ENCODE measurements at places on chromosomes 13 and 19. TPM values are rescaled to one million over a fixed set of nuclear protein-coding genes. Genes with fewer than 3 reads are reported as not detected.

The LENG1 gene
- total RNA-seq, result 4.6 TPM

The PDE4C gene
- total RNA-seq, result 0.14 TPM

The DLL3 gene
- 2.2 TPM for total RNA-seq

The MCF2L gene
- total RNA-seq, result 0.09 TPM

The CAPN12 gene
- 3.5 TPM for total RNA-seq

The ZNF708 gene
- 10.1 TPM for total RNA-seq

The OBI1 gene
- total RNA-seq, result 22.6 TPM

The ZNF737 gene
- total RNA-seq, result 7.2 TPM

- H3K36me3 ChIP-seq, result no peaks in the 10 kb centered on the region
- no peak overlapping the region for H3K27ac ChIP-seq
- peak; percentile 79 for DNase-seq
These were observed 815 bp downstream of the MAP3K10 start for GRCh38 chr19:40191836-40192646.

DNA sequence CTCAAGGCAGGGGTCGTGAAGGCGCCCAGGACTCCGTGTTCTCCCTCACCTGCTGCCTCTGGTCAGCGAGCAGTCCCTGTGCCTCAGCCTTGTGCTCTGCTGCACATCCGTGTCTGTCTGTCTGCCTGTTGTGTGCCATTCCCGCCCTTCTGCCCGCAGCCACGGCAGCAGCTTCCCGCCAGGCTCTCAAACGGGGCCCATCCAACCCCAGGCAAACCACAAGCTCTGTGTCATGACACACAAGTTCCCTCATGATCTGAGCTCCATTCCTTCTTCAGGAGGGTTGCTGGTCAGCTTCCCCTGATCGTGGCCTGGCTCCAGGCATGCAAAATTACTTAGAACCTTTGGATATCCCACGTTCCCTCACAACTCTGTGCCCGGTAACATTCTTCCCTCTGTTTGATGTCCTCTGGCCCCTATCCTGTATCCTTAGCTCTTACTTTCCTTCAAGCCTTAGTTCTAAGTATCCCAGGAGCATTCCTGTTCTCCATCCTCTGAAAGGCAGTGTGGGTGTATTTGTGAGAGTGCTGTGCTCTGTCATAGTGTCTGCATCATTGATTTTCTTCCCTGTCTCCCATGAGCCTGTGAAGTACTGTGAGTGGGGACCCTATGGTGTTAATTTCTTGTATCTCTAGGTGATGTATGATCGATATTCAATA lies 3.2 kb downstream of the GPR183 start:
- H3K36me3 ChIP-seq, result peaks cover 44% of the 10 kb centered on the region
- H3K4me1 ChIP-seq, result peaks cover 69% of the 10 kb centered on the region
- peak overlapping the region; percentile 87 for H3K27ac ChIP-seq
- peak overlapping the region; percentile 84 for H3K4me3 ChIP-seq
- DNase-seq, result peak; percentile 86
- no peaks in the 10 kb centered on the region for H3K27me3 ChIP-seq

DNA sequence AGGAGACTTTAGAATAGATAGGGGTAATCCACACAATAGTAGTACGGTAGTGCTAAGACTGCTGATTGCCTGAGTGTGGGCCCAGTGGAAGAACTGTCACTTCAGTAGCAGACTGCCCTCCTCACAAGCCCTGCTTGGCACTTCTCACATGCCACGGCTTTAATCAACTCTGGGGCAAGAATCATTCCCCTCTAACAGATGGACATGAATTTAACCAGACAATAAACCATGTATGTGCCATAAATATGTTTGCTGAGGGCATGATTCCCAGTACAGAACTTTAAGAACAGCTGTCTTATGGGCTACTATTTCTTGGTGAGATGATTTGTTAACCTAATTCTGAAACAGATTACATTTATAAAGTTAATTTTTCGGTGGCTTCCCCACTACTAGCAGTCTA lies 22.0 kb downstream of the DPY19L3 start:
- no peak overlapping the region for H3K27ac ChIP-seq
- H3K4me3 ChIP-seq, result no peak overlapping the region
- no peak for DNase-seq
- H3K4me1 ChIP-seq, result no peaks in the 10 kb centered on the region
- no peaks in the 10 kb centered on the region for H3K36me3 ChIP-seq

GRCh38 chr19:8566855-8567254 lies 10.4 kb downstream of the MYO1F start:
- peaks cover 24% of the 10 kb centered on the region for H3K36me3 ChIP-seq
- no peak overlapping the region for H3K27ac ChIP-seq
- peaks cover 46% of the 10 kb centered on the region for H3K4me1 ChIP-seq

GRCh38 chr19:1396019-1396767 lies 5.1 kb downstream of the GAMT start:
- H3K27ac ChIP-seq, result no peak overlapping the region
- H3K27me3 ChIP-seq, result no peaks in the 10 kb centered on the region
- no peak overlapping the region for H3K4me3 ChIP-seq
- DNase-seq, result no peak
- H3K36me3 ChIP-seq, result peaks cover 8% of the 10 kb centered on the region

- H3K4me3 ChIP-seq, result no peak overlapping the region
- H3K27me3 ChIP-seq, result peaks cover 2% of the 10 kb centered on the region
- no peaks in the 10 kb centered on the region for H3K4me1 ChIP-seq
- no peak for DNase-seq
- H3K27ac ChIP-seq, result no peak overlapping the region
These were observed 540.5 kb upstream of the KLF12 start for GRCh38 chr13:74674720-74675119.

DNA sequence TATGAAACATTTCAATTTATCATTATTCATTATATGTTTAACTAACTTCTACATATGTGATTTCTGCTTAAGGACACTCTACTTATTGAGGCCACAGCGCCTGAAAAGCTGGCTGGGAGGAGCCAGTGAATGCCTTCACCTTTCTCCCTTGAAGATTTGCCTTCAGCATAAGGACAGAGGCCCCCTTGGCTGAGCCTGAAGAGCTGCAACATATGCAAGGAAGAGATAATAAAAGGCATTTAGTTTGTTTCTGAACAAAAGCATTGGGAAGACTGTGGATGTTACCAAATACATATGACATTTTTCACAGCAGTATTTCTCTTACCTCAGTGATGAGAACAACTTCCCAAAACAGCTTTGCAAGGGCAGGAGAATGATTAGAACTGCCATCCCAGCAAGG lies 92.1 kb downstream of the ABCC4 start:
- DNase-seq, result no peak
- H3K36me3 ChIP-seq, result no peaks in the 10 kb centered on the region
- H3K4me3 ChIP-seq, result no peak overlapping the region
- H3K27ac ChIP-seq, result no peak overlapping the region
- H3K27me3 ChIP-seq, result no peaks in the 10 kb centered on the region

- no peak overlapping the region for H3K4me3 ChIP-seq
- H3K36me3 ChIP-seq, result no peaks in the 10 kb centered on the region
- DNase-seq, result no peak
- H3K4me1 ChIP-seq, result peaks cover 16% of the 10 kb centered on the region
These were observed 50.3 kb upstream of the GPI start for GRCh38 chr19:34314437-34315313.

DNA sequence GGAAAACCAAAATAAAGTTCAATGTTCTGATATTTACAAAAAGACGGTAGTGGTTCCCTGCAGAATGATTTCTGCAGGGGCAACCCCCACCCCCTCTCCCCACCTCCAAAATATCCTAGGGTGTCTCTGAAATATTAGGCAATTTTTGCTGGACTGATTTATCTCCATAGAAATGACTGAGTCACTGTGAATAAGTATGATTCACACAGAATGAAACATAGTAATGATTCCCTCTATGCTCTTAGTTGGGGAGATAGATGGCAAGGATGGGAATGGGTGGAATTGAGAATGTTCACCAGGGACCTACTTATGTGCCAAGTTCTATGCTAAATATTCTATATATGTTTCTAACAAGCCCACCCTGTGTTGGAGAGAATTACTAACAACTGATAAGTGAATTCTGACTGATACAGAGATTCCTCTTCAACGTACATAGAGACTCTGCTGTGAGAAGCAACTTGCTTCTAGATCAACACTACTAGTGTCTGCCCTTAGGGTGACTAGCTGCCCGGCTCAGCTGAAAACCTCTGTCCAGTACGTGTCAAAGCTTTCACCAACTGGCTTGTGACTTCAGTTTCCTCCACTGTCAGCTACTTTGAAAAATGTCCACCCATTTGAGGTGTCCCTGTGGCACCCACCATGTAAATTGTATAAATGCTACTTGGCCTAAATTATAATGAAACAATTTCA lies 38.4 kb upstream of the RAP2A start:
- no peaks in the 10 kb centered on the region for H3K4me1 ChIP-seq
- peaks cover 3% of the 10 kb centered on the region for H3K27me3 ChIP-seq
- no peak overlapping the region for H3K27ac ChIP-seq
- no peak overlapping the region for H3K4me3 ChIP-seq
- peaks cover 1% of the 10 kb centered on the region for H3K36me3 ChIP-seq

- no peaks in the 10 kb centered on the region for H3K4me1 ChIP-seq
- H3K27ac ChIP-seq, result no peak overlapping the region
- no peak for DNase-seq
- no peaks in the 10 kb centered on the region for H3K36me3 ChIP-seq
- no peaks in the 10 kb centered on the region for H3K27me3 ChIP-seq
These were observed 550.1 kb downstream of the DACH1 start for GRCh38 chr13:71316792-71317363.

- no peaks in the 10 kb centered on the region for H3K4me1 ChIP-seq
- no peaks in the 10 kb centered on the region for H3K36me3 ChIP-seq
- H3K4me3 ChIP-seq, result no peak overlapping the region
- no peak for DNase-seq
These were observed 193.9 kb downstream of the KCTD12 start for GRCh38 chr13:76692346-76692745.

- no peak overlapping the region for H3K4me3 ChIP-seq
- H3K27me3 ChIP-seq, result no peaks in the 10 kb centered on the region
These were observed 2358.5 kb upstream of the PCDH20 start for GRCh38 chr13:63774133-63774532.

GRCh38 chr19:48490981-48491792 lies 20.4 kb downstream of the LMTK3 start:
- H3K27me3 ChIP-seq, result peaks cover 36% of the 10 kb centered on the region
- H3K4me3 ChIP-seq, result peak overlapping the region; percentile 57
- H3K4me1 ChIP-seq, result peaks cover 30% of the 10 kb centered on the region
- H3K36me3 ChIP-seq, result peaks cover 3% of the 10 kb centered on the region
- peak; percentile 80 for DNase-seq
